Right renal cortex interstitium (tissue), 3 donors: ENCODE measurements at places on chromosomes 13 and 19.

- no peak for DNase-seq
These were observed 39.1 kb upstream of the SLC7A9 start for GRCh38 chr19:32908641-32909190.

GRCh38 chr19:20422216-20423205 lies 143.1 kb downstream of the ZNF737 start:
- no peak for DNase-seq

DNA sequence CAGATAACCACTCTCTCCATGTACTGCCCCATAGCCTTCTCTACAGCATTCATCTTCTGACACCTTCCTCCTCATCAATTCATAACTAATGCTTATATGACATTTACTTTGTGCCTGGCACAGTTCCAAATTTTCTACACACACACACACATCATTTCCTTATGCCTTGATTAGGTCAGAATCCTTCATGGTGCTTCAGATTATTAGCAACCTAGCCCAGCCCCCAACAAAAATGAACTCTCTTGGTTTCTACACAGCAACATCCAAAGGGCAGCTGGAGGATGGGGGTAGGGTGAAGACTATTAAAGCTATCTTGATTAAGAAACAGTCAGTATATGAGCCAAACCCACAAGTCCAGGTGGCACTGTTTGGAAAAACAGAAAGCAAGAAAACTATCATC lies 3.7 kb downstream of the RUBCNL start:
- no peak for DNase-seq

DNA sequence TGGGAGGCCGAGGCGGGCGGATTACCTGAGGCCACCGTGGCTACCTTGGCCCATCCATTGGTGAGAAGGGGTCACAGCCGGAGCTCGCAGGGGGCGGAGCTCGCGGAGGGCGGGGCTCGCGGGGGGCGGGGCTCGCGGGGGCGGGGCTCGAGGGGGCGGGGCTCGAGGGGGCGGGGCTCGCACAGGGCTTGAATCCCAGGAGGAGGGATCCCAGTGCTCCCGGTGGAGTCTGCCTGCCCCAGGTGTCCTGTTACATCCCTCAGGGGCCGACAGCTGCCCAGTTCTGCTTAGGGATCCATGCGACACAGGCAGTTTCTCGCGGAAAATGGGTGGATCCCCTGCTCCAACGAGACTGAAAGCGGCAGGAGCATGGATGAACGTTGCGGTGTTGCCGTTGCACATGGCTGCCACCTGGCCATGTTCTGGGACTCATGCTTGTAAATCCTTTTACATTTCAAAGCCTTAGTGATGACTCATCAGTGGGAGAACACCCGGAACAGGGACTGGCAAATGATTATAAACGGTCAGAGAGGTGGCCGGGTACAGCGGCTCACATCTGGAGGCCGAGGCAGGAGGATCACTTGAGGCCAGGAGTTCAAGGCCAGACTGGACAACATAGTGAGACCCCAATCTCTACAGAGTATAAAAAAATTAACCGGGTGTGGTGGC lies 25.1 kb downstream of the TMPRSS9 start:
- no peak for DNase-seq

DNA sequence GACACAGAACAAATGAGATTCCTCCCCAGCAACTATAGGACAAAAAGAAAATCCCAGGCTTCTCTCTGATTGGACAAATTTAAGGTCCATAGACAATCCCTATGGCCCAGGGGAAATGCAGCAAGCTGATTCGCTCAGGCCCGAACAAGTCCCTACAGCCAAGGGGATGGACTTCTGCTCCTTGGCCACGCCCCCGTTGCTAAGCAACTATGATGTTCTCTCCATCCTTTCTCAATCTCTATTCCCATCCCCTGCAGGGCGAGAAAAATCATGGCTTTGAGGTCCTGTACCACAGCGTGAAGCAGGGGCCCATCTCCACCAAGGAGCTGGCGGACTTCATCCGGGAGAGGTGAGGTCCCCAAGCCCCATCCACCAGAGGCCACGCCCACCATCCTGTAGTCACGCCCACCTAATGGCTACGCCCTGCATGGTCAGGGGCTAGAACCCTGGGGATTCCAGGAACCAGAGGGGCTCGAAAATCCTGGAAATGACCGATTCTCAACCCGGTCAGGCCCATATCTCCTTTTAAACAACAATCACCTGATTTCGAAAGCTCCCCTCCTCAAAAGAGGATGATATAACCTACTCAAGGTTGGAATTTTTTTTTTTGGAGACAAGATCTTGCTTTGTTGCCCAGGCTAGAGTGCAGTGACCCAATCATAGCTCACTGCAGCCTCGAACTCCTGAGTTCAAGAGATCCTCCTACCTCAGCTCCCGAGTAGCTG lies 11.4 kb downstream of the FCHO1 start:
- no peak for DNase-seq

- no peak for DNase-seq
These were observed 128.4 kb downstream of the KATNAL1 start for GRCh38 chr13:30178976-30179375.
